ENCODE measurements at places on chromosomes 12 and 14. TPM values are rescaled to one million over a fixed set of nuclear protein-coding genes. Genes with fewer than 3 reads are reported as not detected.

DNA sequence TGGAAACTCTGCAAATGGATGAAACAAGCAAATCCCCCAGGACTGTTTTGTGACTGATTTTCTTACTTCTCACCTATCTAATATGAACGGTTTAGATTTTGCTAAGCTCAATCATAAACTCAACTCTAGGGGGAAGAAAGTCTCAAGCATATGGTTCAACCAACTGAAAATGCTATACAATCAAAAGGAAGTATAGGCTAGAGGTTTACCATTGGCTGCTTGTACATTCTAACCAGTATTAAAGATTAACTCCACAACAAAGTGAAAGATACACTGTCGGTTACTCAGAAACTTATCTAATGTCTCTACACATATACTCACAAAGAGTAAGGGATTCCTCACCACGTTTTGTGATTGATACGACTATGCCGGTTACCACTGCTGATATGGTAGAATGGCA, 281.8 kb upstream of the SOX5 start:
- DNase-seq: no peak

DNA sequence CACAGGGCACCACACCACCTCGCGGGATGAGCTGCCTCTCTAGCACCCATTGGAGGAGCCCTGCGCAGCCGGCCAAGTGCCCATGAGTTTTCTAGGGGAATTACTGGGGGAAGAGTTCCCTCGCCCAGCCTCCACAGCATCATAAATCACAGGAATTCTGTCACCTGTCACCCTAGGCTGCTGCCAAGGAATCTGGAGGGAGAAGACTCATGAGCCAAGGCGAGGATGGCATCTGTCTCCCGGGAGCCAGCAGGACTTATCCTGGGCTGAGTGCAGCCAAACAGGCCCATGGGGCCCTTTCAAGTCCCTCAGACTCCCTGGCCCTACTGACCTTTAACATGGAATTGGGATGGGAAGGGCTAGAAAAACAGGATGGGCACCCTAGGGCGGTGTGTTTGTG, 7.8 kb upstream of the OTUB2 start:
- DNase-seq: no peak

DNA sequence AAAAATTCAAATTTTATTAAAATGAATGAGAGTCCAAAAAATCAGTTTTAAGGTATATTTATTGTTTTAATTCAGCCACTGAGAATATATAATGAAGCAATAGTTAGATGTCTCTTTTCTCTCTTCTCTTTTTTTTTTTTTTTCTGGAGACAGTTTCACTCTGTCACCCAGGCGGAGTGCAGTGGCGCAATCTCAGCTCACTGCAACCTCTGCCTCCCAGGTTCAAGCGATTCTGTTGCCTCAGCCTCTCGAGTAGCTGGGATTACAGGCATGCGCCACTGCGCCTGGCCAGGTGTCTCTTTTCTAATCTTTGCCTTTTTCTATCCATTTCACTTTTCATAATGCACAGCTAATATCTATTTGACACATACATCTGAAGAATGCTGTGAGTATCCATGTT, 307.1 kb upstream of the RGS6 start:
- no peak for DNase-seq

DNA sequence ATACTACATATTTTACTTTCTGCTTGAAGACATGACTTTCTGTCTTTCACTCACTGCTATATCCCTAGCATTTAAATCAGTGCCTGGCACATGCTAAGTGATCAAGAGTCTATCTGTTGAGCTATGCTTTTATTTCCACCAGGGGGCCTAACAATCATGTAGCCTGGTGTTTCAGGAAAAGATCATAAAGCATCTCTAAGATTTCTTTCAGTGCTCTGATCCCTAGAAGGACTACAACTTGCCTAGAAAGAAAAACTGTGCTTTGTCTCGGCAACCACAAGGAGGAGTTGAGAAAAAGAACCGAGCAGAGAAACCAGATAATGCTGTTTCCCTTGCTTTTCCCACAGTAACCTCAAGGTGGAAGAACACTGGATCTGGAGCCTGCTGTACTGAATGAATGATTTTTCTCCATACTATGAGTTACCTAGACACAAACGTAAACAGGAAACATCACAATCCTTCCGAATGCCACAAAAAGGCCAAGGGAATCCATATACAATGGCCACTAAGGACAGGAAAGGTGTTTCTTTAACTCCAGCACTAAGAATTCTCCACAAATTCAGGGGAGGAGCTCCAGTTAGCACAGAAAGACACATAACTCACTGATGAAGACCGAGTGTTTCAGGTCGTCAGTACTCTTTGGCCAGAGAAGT, 1.2 kb downstream of the CRY1 start:
- DNase-seq: peak; percentile 26

DNA sequence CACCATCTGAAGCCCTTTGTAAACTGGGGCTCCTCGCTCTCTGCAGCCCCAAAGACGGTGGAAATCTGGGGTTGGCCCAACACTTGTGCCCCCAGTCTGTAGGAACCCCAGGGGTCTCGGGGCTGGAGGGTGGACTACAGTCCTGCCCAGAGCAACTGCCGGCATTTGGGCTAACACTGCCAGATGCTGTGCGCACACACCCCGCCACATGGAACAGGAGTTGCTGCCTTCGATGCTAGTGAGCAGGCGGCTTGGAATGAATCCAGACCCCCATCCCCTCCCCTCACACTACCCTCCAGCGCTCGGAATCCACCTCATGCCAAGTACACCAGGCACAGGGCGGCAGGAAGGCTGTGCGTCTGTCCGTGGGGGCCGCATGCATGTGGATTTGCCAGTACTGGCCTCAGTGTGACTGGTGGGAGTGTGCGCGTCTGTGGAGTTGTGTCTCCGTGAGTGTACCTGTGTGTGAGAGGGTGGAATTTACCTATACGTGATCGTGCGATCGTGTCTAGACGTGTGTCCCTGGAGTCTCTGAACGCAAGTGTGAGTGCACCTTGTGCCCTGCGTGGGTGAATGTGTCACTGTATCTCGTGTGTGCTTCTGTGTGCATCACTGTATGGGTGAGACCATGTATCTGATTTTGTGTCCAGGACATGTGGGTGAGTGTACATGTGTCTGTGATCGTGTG, 5.1 kb downstream of the LHX5 start:
- DNase-seq: no peak

DNA sequence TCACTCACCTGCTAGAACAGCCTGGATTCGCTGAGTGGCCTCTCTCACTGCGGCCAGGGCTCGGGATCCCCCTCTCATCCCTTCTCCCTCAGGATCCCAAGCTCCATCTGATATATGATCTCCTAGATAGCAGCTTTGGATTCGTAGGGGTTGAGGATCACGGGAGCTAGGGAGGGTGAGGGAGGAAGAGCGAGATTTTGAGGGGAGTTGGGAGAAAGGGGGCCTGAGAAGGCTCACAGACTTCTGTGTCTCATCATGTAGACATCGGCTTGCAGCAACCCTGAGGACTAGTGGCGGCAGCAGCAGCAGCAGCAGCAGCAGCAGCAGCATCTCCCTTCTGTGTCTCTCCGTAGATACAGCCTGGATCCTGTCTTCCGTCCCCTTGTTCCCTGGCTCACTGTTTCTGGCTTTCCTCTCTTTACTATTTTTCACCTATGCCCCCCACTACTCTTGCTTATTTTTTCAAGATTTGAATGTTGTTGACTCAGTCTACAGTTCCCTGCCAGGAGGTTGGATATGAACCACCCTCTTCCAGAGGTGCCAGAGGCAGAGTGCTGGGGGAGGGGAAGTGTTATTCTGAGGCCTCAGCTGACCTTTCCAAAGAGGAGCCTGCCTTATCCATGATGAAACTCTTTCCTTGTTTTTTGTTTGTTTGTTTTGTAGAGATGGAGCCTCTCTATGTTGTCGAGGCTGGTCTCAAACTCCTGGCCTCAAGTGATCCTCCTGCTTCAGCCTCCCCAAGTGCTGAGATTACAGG, at the start of gene CIROP:
CIROP (minus strand) TSS at position 399 of the 757 bp plus-strand sequence; CDS start at position 330, 69 bp downstream.
- no peak for DNase-seq

The CEP170B gene
- 5.3 TPM for total RNA-seq

The VASH1 gene
- 6.1 TPM for total RNA-seq

The PTGR2 gene
- total RNA-seq: 10.3 TPM

All from activated CD4-positive, alpha-beta memory T cell treated with anti-CD3 and anti-CD28 coated beads for 36 hours (primary cell).